Activated T-cell treated with anti-CD3 and anti-CD28 coated beads, Interleukin-2, amount 50 U/mL, for 72 hours (primary cell): ENCODE measurements at places on chromosomes 16 and 17. TPM values are rescaled to one million over a fixed set of nuclear protein-coding genes. Genes with fewer than 3 reads are reported as not detected.

GRCh38 chr16:84794626-84795025 is 25.2 kb upstream of the CRISPLD2 start:
- H3K27ac ChIP-seq, result no peak overlapping the region
- no peaks in the 10 kb centered on the region for H3K4me1 ChIP-seq
- no peaks in the 10 kb centered on the region for H3K27me3 ChIP-seq
- no peak for DNase-seq
- H3K36me3 ChIP-seq, result no peaks in the 10 kb centered on the region
- H3K4me3 ChIP-seq, result no peak overlapping the region

- peaks cover 17% of the 10 kb centered on the region for H3K27me3 ChIP-seq
- no peak for DNase-seq
- peaks cover 9% of the 10 kb centered on the region for H3K36me3 ChIP-seq
Observed at GRCh38 chr17:65259281-65259680, 122.1 kb downstream of the RGS9 start.

CFAP52 gene
- total RNA-seq, result 0.77 TPM

NME3 gene
- total RNA-seq, result 56.1 TPM

DNA sequence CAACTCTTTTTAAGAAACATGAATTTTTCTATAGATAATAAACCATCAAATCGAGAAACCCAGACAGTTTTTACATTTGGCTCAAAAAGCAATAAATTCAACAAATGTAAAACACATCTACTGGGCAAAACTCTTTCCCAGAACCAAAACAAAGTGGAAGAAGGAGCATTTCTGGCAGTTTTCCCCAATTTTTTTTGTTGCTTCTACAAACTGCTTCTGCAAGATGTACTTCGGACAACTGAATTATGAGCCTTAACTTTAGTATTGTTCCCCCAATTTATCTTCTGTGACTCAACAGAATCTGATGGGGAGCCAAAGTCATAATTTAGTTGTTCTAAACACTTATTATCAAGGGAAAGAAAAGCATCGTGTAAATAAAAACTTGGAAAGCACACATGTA is 1047.2 kb downstream of the CDH11 start:
- H3K4me1 ChIP-seq, result no peaks in the 10 kb centered on the region
- no peaks in the 10 kb centered on the region for H3K27me3 ChIP-seq
- no peaks in the 10 kb centered on the region for H3K36me3 ChIP-seq
- no peak for DNase-seq
- H3K4me3 ChIP-seq, result no peak overlapping the region

DNA sequence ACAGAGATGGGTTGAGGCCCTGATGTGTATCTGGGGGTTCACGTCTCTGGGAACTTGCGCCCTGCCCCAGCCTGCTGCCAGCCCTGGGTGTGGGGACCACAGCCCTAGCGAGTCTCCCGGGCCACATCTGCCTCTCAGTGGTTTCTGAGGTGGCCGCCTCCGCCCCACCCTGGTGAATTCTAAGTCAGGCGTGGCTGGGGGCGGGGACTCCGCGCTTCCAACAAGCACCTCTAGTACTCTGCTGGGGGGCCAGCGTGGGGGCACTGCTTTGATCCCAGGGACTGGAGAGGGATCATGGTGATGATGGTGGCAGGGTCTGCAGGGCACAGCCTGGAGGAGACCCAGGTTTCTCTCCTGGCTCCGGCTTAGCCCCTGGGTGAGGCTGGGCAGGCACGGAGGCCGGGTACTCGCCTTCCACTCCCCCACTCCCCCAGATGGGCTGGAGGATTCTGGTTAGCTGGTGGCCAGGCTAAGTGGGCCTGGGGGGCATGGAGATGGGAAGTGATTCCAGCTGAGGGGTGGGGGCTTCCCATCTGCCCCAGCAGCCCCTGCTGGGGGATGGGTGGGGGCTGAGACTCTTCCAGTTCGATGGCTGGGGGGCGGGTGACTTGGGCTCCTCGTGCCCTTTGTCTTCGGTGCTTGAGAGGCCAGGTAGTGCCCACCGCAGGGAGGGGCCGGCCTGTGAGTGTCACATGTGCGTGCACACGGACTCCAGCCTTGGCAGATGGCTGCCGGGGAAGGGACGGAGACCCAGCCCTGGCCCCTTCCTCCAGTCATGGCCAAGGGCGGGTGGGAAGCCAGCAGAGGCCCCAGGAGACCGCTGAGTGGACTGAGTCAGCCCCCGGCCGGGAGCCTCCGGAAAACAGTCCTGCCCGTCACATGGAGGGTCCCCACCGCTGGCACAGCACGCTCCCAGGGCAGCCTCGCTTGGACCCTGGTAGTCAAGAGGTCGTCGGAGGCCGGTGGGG is 3.9 kb downstream of the GLIS2 start:
- peaks cover 4% of the 10 kb centered on the region for H3K27me3 ChIP-seq
- H3K27ac ChIP-seq, result no peak overlapping the region
- H3K4me3 ChIP-seq, result no peak overlapping the region
- H3K4me1 ChIP-seq, result peaks cover 15% of the 10 kb centered on the region

HES7 gene
- total RNA-seq, result 1.5 TPM

- no peak overlapping the region for H3K27ac ChIP-seq
- H3K4me3 ChIP-seq, result peak overlapping the region; percentile 67
- H3K27me3 ChIP-seq, result no peaks in the 10 kb centered on the region
- DNase-seq, result no peak
- H3K4me1 ChIP-seq, result peaks cover 94% of the 10 kb centered on the region
Observed at GRCh38 chr16:89320782-89321501, 103.4 kb downstream of the ZNF778 start.

- H3K27ac ChIP-seq, result peak overlapping the region; percentile 92
- H3K27me3 ChIP-seq, result no peaks in the 10 kb centered on the region
- H3K4me1 ChIP-seq, result peaks cover 65% of the 10 kb centered on the region
- DNase-seq, result no peak
- peaks cover 33% of the 10 kb centered on the region for H3K36me3 ChIP-seq
Observed at GRCh38 chr17:31308372-31309334, 5.2 kb downstream of the EVI2B start.

DNA sequence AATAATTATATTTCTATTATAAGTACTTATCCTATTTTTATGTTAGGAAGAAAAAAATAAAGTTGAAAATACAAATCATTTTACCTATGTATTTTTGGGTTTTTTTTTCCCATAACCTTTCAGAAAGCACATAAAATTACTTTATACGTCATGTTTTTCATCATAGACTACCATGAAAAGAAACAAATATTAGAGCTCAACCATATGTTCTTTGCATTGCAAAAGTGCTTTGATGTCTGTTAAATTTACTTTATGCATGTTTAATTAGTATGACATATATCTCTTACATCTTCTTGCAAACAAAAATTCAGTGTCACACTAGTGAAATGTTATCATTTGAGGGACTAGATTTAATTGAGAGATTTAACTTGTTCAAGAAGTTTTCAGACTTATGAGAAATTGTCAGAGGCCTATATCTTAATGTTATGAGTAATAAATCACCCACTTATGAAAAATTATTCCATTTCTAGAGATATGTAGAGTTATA is 24.0 kb downstream of the BRIP1 start:
- no peaks in the 10 kb centered on the region for H3K4me1 ChIP-seq
- DNase-seq, result no peak
- no peaks in the 10 kb centered on the region for H3K27me3 ChIP-seq
- no peak overlapping the region for H3K27ac ChIP-seq
- no peaks in the 10 kb centered on the region for H3K36me3 ChIP-seq
- H3K4me3 ChIP-seq, result no peak overlapping the region

GRCh38 chr17:76378548-76379274 is 5.7 kb upstream of the SPHK1 start:
- H3K4me3 ChIP-seq, result no peak overlapping the region
- no peaks in the 10 kb centered on the region for H3K36me3 ChIP-seq

RSAD1 gene
- 29.2 TPM for total RNA-seq

APOBR gene
- 2.7 TPM for total RNA-seq

SLC12A3 gene
- not detected for total RNA-seq

- peaks cover 32% of the 10 kb centered on the region for H3K27me3 ChIP-seq
- H3K27ac ChIP-seq, result no peak overlapping the region
- H3K4me3 ChIP-seq, result no peak overlapping the region
- peaks cover 1% of the 10 kb centered on the region for H3K36me3 ChIP-seq
Observed at GRCh38 chr16:77406680-77407079, 28.2 kb downstream of the ADAMTS18 start.

SLC38A7 gene
- 9.1 TPM for total RNA-seq

DNA sequence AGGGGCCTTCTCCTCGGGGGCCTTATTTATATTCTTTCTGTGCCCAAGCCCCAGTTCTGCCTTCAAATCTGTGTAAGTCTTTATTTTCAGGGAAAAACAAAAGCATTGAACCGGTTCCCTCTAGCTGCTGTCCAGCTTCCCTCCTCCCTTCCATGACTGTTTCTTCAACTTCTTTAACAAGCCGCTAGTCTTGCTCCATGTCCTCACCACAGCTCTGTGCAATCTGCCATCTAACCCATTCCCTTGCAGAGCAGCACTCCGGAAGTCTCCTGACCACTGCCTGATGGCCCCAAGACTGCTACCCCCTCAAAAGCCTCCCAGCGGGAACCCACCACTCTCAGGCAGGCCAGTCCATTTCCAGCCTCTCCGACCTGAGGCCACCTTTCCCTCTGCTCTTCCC is 16.9 kb downstream of the EMC8 start:
- peaks cover 5% of the 10 kb centered on the region for H3K36me3 ChIP-seq
- no peaks in the 10 kb centered on the region for H3K27me3 ChIP-seq
- no peak for DNase-seq

DNA sequence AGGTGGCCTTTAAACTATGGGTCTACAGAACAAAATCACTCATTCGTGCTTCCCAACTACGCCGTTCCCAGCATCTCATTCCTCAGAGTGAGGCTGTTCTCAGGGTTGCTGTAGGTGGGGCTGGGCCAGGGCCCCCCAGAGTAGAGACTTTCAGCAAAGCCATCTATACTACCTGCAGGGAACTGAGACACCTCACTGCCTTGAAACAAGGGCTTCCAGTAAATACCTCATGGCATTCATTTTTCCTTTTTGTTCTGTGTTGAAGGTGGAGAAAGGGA is 4.2 kb upstream of the SDK2 start:
- no peak for DNase-seq
- H3K4me3 ChIP-seq, result no peak overlapping the region
- H3K36me3 ChIP-seq, result peaks cover under 1% of the 10 kb centered on the region
- no peak overlapping the region for H3K27ac ChIP-seq

TERB1 gene
- 0.14 TPM for total RNA-seq

DNA sequence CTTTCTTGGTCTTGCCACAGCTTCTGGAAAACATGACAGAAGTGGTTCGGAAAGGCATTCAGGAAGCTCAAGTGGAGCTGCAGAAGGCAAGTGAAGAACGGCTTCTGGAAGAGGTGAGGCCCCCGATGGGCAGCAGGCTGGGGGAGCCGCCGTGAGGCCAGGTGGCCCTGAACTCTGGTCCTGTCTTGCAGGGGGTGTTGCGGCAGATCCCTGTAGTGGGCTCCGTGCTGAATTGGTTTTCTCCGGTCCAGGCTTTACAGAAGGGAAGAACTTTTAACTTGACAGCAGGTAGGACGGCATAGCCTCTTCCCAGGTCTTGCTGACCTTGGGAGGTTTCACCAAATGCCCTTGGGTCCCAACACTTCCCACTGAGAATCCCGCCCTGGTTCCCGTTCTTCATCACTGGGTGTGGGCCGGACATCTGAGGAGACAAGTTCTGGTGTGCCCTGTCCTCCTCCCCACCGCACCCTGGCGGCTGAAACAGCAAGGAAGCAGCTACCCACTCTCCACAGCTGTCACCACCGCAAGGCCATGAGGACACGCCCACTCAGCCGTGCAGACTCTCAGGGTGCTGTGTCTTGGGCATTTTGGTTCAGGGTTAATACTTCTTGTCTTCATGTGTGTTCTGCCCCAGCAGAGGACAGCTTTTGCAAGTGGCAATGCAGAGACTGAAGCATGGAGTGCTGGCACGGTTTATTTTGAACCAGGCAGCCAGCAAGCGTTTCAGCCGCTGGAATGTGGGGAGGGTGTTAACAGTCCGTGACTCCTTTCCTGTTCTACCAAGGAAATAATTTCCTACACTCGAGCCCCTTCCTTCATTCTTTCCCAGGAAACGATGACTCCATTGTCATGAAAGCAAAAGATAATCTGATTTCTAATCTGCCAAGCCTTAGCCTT is 21.4 kb downstream of the NTAN1 start:
- H3K27ac ChIP-seq, result no peak overlapping the region
- DNase-seq, result no peak
- H3K27me3 ChIP-seq, result no peaks in the 10 kb centered on the region
- no peaks in the 10 kb centered on the region for H3K4me1 ChIP-seq

CHD9 gene
- 17.4 TPM for total RNA-seq

TLCD3B gene
- total RNA-seq, result 6.9 TPM

GRCh38 chr16:88783391-88784073 is 1.5 kb downstream of the PIEZO1 start:
- peaks cover 44% of the 10 kb centered on the region for H3K4me1 ChIP-seq
- no peaks in the 10 kb centered on the region for H3K36me3 ChIP-seq
- peak overlapping the region; percentile 80 for H3K4me3 ChIP-seq
- no peaks in the 10 kb centered on the region for H3K27me3 ChIP-seq
- no peak for DNase-seq

CACNG5 gene
- not detected for total RNA-seq

DNA sequence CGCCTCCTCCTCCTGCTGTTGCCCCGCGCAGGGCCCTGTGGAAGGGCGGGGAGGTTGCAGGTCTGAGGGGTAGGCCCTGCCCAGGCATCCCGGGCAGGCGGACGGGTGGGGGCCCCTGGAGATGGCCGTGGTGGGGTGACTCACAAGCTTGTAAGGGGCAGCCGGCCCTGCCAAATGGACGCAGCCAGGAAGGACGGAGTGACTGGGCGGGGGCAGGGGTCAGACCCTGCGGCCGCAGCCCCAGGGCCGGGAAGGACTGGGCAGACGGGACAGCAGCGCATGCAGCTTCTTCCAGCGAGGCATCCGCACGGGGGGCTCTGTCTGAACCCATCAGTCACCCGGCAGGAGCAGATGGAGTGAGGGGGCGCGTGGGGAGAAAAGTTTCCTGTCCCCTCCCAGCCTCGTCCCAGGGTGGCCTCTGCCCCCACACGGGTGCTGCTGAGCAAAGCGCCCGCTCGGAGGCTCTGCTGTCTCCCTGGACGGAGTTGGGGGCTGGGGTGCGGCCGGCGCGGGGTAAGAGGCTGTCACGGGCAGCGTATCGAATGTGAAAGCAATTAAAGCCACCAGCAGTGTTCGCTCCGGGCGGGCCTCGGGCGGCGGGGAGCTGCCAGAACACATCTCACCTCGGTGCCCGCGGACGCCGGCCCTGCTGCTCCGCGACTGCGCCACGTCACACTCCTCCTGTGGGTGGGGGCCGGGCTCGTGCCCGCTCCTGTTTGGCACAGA is 5.4 kb upstream of the PRR35 start:
- no peak overlapping the region for H3K27ac ChIP-seq
- no peaks in the 10 kb centered on the region for H3K4me1 ChIP-seq
- no peak for DNase-seq
- no peaks in the 10 kb centered on the region for H3K27me3 ChIP-seq
- no peak overlapping the region for H3K4me3 ChIP-seq
- H3K36me3 ChIP-seq, result no peaks in the 10 kb centered on the region

PRSS33 gene
- not detected for total RNA-seq

DCAKD gene
- total RNA-seq, result 42.0 TPM

DNA sequence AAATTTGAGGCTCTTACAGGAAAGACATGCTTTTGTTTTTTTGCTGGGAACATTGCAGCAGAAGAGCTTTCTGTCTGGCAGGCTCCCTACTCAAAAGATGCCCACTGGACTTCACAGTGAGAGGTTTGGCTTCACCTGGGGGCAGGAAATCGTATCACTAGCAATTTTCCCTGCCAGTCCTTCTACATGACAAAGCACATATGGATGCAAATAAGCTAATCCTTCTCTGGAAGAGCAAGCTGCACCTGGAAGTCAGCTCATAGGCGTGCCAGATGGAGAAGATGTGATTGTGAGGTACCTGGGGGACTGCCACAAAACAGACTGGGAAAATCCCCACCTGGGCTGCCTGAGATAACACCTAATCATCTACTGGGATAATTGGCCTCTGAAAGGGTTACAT is 195.0 kb upstream of the CPHXL start:
- H3K27me3 ChIP-seq, result no peaks in the 10 kb centered on the region
- DNase-seq, result no peak
- no peaks in the 10 kb centered on the region for H3K36me3 ChIP-seq
